Suppressor macrophage treated with lipopolysaccharide for 4 hours (primary cell): ENCODE measurements at places on chromosomes 13 and 19.
A peak's percentile ranks its signal among the peaks of the same experiment; 100 is the strongest.

GRCh38 chr13:48979892-48980291 lies 4.2 kb downstream of the FNDC3A start:
- DNase-seq, result peak; percentile 78

GRCh38 chr13:109989155-109989554 lies 202.8 kb upstream of the IRS2 start:
- DNase-seq, result no peak

GRCh38 chr19:18233224-18233825 lies 7.1 kb upstream of the PDE4C start:
- peak; percentile 42 for DNase-seq

DNA sequence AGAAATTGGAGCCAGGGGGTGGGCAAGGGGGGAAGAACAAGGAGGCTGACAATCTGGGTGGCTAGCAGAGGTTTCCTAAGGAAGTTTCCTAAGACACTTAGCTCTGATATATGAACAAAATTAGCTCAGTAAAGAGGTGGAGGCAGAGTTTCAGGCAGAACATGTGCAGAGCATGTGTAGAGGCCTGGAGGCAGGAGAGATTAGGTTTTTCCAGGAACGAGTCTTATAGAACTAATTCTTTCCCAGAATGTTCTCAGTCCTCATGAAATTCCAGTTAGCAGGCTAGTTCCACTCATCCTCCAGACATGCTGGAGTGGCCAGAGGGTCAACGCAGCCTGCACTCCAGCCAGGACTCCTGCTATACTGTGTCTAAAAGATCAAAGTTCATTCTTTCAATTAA lies 184.7 kb downstream of the LACC1 start:
- DNase-seq, result no peak

- DNase-seq, result peak; percentile 39
Measured at GRCh38 chr13:39685652-39686051, 30.2 kb downstream of the COG6 start.

DNA sequence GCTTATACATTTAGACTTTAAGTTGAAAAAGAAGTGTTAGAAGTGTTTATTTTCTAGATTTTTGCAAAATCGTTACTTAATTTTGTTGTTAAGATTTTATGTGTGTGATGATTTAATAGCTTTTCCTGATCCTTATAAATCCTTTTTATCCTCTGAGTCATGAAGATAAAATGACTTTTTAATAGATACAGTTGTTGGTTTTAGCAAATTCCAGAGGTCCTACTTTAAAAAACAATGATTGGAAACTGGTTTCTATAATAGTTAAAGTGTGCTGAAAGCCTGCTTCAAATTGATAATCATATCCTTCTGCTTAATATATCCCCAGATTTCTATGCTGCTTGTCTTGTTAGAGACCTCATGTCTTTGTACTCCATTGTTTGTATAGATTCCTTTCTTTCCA lies 39.0 kb downstream of the RNASEH2B start:
- DNase-seq, result no peak

DNA sequence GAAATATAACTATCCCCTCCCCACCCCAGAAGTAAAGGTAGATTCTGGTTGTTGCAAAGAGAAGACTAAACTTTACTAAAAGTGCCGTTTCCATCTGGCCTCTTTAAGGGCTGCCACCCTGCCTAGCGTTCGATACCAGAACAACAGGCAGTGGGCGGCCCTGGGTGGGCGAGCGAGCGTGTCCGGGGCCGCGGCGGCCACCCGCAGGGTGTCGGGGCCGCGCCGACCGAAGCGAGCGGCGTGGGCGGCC lies 2.6 kb downstream of the FGF9 start:
- DNase-seq, result no peak

- peak; percentile 73 for DNase-seq
Measured at GRCh38 chr13:48595431-48596429, 58.0 kb upstream of the CYSLTR2 start.

GRCh38 chr13:107753748-107754147 lies 461.6 kb downstream of the LIG4 start:
- no peak for DNase-seq

DNA sequence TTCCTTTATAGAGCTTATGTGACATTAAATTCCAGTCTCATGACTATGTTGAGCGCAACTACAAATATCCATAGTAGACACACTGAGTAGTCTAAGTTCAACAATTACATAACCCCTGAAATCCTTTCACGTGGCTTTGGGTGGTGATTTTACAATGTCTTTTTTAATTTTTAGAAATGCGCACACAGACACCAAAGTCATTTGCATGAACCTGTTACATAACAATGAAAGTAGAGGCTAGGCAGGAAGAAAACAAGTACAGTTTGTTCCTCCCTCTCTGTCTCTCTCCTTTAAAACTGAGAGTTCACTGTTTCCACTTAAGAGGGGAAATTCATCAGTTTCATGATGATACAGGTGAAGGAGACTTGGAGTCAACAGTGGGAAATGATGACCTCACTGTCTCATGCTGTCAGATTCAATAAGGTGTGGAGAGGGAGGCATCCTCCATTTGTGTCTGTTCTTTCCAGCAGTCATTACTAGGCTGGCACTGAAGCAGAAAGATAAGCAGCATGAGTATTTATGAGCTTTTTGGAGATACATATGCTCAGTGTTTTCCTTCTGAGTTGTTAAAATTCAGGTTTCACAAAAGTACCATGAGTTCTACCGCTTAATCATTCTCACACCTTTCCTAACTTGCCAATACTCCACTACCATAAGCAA lies 201.8 kb downstream of the LHFPL6 start:
- DNase-seq, result peak; percentile 48
